ENCODE measurements at places on chromosomes 2 and 18. TPM values are rescaled to one million over a fixed set of nuclear protein-coding genes. Genes with fewer than 3 reads are reported as not detected.

DNA sequence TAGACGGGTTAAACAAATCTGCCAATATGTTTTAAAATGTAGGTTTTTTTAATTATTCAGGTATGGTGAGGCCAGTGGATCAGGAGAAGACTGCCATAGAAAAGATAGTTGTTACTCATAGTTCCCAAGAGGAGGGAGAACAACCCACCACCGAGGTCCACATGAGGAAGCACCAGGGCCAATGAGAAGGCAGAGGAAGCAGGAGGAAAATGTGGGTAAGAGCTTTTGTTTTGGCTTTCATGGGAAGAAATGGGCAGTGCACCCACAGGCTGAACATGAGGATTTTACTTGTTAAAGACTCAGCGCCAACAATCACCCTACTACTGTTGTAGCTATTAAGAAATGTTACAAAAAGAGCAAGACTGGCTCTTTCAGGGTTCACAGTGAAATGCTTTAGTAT lies 191.8 kb upstream of the HNMT start:
- DNase-seq = no peak

HTR2B gene
- 4.1 TPM for total RNA-seq

- DNase-seq = no peak
Measured at GRCh38 chr2:129237966-129238725, 741.3 kb upstream of the RAB6C start.

DNA sequence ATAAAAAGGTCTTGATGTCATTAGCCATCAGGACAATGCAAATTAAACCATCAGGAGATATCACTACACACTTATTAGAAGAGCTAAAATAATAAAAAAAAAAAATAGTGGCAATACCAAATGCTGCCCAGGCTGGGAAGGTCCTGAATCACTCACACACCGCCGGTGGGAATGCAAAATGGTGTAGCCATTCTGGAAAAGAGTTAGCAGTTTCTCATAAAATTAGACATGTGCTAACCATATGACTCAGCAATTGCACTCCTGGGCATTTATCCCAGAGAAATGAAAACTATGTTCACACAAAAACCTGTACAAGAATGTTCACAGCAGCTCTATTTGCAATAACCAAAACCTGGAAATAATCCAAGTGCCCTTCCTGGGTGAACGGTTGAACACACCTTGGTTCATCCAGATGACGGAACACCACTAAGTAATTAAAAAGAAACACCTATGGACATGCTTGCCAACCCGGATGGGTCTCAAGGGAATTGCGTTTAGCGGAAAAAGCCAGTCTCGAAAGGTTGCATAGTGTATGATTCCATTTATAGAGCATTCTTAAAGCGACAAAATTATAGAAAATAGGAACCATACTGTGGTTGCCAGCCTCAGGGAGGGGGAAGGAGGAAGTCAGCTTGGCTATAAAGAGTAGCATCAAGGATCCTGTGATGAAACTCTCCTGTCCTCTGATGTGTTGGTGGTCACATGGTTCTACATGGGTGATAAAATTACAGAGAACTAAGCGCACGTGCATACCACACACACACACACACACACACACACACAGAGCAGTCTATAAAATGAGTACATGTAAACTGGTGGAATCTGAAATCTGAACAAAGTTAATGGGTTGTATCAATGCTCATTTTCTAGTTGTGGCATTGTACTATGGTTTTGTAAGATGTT lies 4.6 kb downstream of the MBP start:
- peak; percentile 79 for DNase-seq

- no peak for DNase-seq
Measured at GRCh38 chr2:59658906-59659635, 894.4 kb downstream of the BCL11A start.

TLK1 gene
- total RNA-seq = 91.6 TPM

Data from mucosa of descending colon (tissue), 3 donors.